ENCODE measurements at places on chromosomes 2 and 18.

GRCh38 chr2:164796999-164797398, 44.6 kb downstream of the COBLL1 start:
- no peak for DNase-seq

GRCh38 chr2:219120082-219120481, 40.5 kb downstream of the NHEJ1 start:
- no peak for DNase-seq

DNA sequence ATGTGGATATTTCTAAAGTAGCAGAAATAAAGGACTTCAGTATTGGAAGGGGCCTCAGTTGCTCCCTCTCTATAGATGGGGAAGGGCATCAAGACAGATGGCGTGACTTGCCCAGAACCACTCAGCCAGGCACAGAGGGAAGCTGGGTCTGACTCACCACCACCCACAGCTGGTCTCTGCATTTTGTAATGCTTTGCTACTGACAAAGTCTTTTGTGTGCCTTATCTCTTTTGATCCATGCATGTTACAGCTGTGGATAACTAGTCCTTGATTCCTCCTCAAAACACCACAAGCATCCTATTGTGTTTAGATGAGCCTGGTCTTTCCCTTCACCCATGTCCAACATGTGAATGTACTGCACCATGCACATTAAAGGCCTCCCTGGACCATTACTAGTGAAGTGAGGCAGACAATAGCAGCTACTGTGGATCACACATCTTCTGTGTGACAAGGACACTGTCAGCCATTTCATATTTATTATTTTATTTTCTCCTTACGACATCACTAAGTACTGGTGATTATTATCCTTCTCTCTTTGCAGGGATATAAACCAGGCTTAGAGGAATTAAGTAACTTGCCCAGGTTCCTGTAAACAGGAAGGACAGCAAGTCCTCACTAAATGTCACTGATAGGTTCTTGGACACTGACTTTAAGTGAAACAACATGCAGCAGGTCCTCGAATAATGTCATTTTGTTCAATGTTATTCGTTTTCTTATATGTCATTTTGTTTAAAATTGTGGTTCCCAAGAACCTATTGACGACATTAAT, 29.6 kb upstream of the IL37 start:
- no peak for DNase-seq

DNA sequence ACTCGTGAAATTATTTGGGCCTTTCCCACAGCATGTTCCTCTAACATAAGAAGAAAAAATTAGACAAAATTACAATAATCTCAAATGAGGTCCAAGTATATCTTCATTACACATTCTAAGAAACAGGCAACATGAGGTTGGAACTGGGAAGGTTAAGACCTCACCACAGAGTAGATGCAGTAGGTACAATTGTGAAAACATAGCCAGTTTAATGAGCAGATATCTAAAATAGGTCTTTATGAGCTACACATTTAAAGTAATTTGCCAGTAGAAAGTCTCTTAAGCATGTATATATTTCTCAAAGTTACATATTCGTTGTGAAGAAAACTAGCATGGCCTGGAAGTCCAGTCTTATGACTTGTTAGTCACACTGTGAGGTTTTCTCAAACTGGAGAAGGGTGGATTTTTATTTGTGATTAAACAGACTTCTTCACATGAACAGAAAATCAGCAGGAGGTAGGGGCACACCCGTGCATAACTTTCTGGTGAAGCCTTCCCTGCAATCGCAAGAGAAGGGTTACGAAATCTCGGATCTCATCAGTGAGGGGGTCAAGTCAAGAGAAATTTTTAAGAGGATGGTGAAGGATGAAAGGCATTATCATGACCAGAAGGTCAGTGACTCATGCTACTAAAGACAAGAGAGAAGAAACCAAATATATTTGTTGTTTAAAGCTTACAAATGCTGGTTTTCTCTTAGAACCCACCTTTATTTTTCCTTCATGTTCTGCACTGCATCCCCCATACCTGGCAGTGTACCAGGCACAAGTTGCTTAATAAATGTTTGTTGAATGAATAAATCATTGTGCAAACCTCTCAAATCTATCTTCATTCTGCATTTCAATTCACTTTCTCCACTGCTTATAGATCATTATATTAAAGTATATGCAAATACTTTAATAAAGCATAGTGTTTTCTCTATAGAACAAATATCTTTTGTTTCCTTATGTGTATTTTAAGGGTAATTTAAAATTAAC, 5.1 kb upstream of the RAB27B start:
- DNase-seq = no peak

DNA sequence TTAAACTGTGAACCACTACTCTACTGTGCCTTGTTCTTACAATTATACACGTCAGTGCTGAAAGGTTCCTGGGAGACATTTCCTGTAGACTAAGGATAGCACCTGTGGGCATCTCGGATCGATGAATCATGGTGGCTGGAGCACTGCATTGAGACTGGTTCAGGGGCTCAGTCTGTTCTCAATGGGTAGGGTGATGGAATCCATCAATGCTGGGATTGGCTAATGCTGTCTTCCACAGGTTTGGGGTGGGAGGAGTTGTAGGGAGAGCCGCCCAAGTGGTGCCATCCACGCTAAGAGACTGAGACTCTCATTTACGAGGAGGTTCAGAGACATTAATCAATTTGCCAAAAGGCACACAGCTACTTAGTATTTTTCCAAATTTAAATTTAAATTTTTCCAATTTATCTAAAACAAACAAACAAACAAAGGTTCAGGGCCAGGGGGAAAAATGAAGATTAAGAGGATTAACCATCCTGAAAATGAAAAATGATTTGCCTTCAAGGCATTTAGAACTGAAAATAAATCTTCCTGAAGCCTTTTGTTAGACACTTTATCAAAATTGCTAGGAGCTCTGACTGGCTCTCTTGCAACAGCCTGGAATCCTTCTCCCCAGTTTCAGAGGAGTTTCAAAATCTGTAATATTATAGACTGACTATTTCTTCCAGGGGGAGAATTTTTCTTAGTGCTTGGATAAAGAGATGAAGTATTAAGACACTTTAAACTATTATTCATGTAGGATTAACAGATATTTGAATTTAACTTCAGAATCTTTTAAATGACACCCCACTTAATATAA, 359.2 kb downstream of the TGIF1 start:
- DNase-seq = no peak

DNA sequence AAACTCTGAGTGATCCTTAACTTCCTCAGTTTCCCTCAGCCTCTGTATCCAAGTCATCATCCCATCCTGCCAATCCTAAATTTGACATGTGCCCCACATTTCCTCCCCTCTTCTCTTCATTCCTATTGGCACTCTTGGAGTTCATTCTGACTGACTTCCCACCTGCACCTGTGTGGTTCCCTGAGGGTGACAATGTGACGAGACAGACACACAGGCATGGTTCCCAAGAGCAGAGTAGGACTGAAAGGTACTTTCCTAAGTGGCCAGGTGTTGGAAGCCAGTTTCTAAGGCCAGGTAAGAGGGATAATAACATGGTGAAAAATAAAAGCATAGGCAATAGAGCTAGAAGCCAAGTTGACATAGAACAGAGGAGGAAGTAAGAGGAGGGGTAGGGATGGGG, 24.2 kb upstream of the REG3G start:
- no peak for DNase-seq

DNA sequence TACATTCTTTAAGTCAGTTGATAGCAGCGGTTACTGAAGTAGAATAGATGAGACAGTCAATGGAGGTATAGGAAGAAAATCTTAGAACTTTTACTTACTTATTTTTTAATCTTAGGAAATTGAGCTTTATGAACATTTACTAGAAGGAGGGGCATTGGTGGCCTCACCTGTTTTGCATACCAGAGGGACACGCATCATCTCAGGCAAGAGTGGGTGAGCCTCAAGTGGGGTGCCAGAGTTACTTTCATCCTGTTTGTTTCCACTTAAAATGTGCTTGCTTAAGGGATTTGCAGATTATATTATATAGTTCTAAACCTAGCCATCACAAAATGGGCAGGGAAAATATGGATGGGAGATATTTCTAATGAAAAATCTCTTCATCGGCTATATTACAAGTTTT, 61.6 kb downstream of the WDR7 start:
- DNase-seq = no peak

- no peak for DNase-seq
These were observed 2.9 kb upstream of the CRIM1 start for GRCh38 chr2:36352701-36353100.

DNA sequence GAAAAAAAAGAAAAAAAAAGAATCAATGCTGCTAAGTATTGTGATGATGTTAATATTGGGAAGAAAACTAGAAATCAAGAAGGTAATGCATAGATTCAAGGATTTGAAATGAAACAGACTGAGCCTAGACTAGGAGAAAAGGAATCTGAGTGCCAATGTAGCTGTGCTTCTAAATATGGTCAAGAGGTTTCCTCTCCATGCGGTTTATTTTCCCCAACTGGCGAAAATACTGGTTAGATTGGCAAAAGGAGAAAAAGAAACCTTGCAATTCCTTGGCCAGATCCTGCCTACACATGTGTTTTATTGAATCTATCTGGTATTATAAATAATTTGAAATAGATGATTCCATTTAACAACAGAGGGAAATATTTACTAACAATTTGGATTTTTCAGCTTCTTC, 5.7 kb downstream of the SCN3A start:
- no peak for DNase-seq

DNA sequence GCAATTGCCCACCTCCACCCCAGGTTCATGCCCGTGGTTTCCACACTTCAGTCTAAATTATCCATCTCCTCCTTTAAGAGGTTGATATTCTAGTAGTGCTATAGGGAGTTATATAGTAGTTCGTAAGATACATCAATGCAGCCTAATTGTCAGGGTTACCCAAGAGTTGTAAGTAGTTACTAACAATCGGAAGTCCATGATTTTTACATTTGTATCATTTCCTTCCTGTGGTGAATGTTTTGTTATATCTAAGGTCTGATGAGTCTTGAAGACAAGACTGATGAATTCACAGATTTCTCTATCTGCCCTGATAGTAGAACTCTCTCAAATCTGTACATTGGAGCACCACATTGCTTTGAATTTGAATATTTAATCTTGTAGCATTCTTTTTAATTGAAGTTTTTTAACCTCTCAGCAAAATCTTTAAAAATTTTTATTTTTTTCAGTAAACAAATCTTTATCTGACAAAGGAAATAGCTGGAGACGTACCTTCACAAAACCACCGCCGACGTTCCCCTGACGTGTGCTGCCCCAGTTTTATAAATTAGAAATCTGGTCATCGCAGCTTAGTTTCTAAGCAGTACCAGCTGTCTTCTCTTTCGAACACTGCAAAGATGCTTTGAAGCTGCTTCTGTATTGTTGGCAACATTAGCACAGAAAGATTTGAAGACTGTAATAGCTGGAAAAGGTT, 264.5 kb downstream of the SOCS6 start:
- DNase-seq = no peak

GRCh38 chr18:63997041-63997440, 27.2 kb downstream of the SERPINB8 start:
- DNase-seq = no peak

GRCh38 chr2:18701981-18702380, 112.6 kb upstream of the NT5C1B start:
- DNase-seq = no peak

GRCh38 chr18:60180671-60181070, 191.9 kb downstream of the MC4R start:
- DNase-seq = no peak

DNA sequence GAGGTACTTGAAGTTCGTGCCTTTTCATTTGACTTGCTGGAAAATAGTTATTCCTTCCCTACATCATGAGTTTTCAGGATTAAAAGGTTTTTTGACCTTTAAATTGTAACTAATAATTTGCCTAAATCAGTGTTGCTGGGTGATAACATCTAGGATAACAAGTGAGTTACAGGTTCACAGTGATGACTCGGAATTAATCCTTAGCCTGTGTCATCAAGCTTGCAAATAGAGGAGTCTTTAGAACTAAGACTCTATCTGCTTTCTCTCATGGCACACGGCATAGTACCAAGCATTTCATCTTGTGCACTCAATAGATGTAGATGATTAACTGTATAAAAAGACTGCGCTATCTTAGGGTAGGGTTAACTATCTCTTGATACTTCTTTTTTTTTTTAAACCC, 79.5 kb downstream of the CAMKMT start:
- no peak for DNase-seq

GRCh38 chr18:6414118-6414722, 491 bp downstream of the L3MBTL4 start:
- no peak for DNase-seq

Data from T-helper 9 cell (primary cell).